ENCODE measurements at places on chromosomes 11 and 22. TPM values are rescaled to one million over a fixed set of nuclear protein-coding genes. Genes with fewer than 3 reads are reported as not detected.

DNA sequence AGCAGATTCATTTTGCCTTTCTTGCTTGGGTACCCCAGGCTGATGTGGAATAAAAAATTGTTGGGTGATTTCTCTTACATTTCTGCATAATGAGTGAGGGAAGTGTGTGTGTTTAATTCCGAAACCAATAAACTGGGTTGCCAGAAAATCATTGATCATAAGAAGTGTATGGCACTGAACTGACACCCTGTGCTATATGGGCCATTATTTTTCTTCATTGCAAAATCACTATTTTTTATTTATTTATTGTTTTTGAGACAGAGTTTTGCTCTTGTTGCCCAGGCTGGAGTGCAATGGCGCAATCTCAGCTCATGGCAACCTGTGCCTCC lies 14.6 kb upstream of the HIKESHI start:
- no peak for DNase-seq

GRCh38 chr22:17303840-17304779 lies 65.2 kb upstream of the CECR2 start:
- DNase-seq, result no peak

- no peak for DNase-seq
Measured at GRCh38 chr11:117704395-117705100, 92.5 kb downstream of the DSCAML1 start.

The OR52N4 gene
- not detected for total RNA-seq

The UVRAG gene
- total RNA-seq, result 12.8 TPM

The IFITM10 gene
- total RNA-seq, result under 0.01 TPM

The OR56A1 gene
- total RNA-seq, result not detected

Measured in IMR-90 (cell line).